ENCODE measurements at places on chromosomes 13 and 19.

GRCh38 chr19:38862321-38863059 is 12.7 kb upstream of the HNRNPL start:
- DNase-seq = no peak

- DNase-seq = no peak
These were observed 7.0 kb downstream of the HRC start for GRCh38 chr19:49148044-49148682.

DNA sequence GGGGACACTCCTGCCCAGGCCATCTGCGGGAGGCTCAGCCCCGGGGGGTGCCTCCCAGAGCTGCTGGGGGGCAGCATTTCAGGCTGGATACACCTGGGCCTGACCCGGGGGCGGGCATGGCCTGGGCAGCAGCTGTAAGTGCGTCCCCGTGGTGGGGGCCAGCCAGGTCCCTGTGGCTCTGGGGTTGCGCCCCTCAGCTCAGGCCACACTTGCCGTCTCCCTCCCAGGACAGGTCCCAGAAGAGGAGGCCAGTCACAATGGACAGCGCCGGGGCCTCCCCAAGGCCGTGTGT is 11.6 kb downstream of the CBARP start:
- no peak for DNase-seq

DNA sequence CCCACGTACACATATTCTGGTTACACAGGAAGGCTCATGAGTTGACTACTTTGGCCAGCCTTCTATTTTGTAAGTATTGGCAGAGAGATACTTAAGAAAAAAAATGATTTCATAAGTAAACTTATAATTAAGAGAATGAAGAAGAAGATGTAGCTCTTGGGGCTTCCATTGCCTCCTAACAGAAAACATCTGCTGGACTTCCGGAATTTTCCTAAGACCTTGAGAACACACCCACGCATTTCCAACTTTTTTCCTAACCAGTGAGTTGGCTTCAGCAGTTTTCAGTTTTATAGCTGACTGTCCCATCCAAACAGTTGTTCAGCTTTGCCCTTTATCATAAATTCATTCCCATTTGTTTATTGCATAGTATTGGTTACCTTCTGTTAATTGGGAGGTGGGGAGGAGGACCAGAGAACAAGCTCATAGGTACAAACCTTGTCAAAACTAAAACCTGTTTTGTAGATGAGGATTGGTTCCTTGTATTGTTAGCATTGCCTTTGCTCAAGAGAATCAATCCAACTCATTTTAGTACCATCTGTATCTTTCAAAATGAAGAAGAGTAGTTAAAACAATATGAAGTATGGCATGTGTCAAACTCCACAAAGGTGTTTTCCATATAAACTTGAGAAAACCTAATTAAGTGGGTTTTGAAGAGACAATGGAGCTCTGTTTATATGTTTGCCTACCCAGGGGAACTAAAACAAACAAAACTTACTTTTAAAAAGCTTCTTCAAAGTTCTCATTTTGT is 93.9 kb downstream of the COL4A2 start:
- DNase-seq = no peak

GRCh38 chr13:48251611-48252081 is 18.6 kb downstream of the ITM2B start:
- DNase-seq = no peak

All from effector memory CD4-positive, alpha-beta T cell (primary cell).